AML-193 (cell line): ENCODE measurements at places on chromosomes 3 and 15.
A peak's percentile ranks its signal among the peaks of the same experiment; 100 is the strongest.

GRCh38 chr3:13018043-13018451, 55.2 kb downstream of the IQSEC1 start:
- DNase-seq: no peak

- no peak for DNase-seq
These were observed 20.6 kb downstream of the CMC1 start for GRCh38 chr3:28262001-28262400.

- DNase-seq: no peak
These were observed 32.2 kb upstream of the ABHD17C start for GRCh38 chr15:80662757-80663553.

GRCh38 chr3:69085833-69086722, 1.3 kb downstream of the ARL6IP5 start:
- DNase-seq: peak; percentile 58

- DNase-seq: no peak
These were observed 3.8 kb upstream of the CAMP start for GRCh38 chr3:48219543-48219942.

GRCh38 chr3:171088496-171088895, 62.0 kb upstream of the SLC2A2 start:
- DNase-seq: no peak

DNA sequence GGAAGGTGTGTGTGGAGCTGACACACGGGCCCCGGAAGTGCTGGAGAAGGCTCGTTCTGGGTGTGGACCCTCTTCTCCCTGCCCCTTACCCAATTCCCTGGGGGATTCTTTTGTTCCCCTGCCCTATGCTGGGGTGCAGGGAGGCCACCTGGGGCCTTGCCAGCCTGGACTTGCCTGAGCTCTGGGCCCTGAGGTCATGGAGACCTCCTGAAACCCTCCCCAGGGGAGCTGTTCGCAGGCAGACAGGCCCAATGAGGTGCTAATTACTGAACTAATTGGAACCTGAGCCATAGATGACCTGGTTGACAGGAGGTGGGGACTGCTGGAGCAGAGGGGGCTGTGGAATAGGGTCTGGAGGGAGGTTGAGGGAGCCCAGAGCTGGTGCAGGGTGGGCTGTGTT, 9.4 kb upstream of the C15orf39 start:
- DNase-seq: no peak

- no peak for DNase-seq
These were observed 11.2 kb upstream of the TXNRD3 start for GRCh38 chr3:126665959-126666657.
